ENCODE measurements at places on chromosomes 5 and 9.

GRCh38 chr5:113806904-113807303 is 293.4 kb downstream of the YTHDC2 start:
- no peak for DNase-seq

GRCh38 chr9:71647094-71647591 is 121.2 kb downstream of the CEMIP2 start:
- DNase-seq: no peak

DNA sequence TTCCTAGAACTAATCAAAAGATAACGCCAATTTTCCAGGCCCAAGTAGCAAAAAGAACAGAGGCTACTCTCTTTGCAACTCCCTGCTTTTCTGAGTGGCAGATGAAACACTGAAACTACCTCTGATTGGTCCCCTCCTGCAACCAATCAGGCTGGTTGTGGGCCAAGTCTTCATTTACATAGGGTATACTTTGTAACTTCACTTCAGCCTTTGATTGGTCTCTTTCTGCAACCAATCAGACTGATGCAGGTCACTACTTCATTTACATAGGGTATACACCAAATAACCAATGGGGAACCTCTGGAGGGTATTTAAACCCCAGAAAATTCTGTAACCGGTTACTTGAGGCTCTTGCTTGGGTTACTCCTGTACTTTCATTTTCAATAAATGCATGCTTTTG is 289.6 kb downstream of the MED10 start:
- DNase-seq: no peak

DNA sequence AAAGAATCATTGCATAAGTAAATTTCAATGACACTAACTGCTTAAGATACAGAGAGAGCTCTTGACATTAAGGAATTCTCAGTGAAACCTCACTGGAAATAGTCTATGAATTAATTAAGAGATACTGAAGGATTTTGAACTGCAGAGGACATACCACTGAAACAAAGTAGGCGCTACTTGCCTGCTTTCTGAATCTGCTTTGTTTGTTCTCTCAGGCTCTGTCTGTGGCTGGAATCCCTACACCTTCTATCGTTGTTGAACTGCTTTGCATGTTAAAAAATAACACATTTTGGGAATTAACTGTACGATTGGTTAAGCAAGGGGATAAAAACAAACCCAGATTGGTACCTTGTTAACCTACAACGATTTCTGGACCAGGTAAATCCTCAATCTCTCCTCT is 435.2 kb downstream of the PDE4D start:
- DNase-seq: no peak

DNA sequence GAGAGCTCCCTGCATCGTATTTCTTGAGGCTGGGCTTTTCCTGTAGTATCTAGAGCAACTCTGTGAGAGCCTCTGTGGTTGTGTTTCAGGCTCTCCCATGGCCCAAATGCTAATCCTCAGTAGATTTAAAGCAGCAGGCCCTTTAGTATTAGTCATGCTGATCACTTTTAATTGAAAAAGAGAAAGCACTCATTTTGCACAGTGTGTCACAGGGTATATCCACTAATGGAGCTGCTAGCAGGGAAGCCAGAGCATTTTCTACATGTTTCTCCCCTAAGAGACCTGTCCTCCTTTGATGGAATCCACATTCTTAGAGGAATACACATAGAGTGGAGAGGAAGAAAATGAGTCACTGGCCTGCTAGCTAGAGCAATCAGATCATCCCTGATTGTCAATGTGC is 348.5 kb downstream of the TMEM232 start:
- no peak for DNase-seq

DNA sequence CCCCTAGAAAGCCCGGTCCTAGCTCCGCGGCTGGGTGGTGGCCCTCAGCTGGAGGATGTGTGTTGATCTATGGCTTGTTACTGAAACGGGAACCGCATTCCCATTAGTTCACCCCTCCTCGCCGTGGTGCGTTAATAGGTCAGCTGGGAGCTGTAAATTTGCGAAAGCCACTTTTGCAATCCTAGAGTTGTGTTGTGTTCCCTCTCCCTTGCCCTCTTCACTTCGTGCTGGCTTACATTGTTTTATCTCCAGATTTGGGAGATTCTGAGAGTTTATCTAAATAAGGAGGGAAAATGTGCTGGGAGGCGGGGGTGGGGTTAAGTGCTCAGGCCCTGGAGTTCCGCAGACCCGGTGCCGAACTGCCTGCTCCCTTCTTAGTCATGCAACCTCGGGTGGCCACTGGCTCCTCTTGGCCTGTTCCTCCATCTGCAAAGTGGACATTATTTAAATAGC is 62.8 kb downstream of the HMCN2 start:
- DNase-seq: no peak

GRCh38 chr9:135281791-135282737 is 194.6 kb downstream of the OLFM1 start:
- DNase-seq: no peak

GRCh38 chr9:96156171-96156974 is 145.6 kb downstream of the HSD17B3 start:
- no peak for DNase-seq

DNA sequence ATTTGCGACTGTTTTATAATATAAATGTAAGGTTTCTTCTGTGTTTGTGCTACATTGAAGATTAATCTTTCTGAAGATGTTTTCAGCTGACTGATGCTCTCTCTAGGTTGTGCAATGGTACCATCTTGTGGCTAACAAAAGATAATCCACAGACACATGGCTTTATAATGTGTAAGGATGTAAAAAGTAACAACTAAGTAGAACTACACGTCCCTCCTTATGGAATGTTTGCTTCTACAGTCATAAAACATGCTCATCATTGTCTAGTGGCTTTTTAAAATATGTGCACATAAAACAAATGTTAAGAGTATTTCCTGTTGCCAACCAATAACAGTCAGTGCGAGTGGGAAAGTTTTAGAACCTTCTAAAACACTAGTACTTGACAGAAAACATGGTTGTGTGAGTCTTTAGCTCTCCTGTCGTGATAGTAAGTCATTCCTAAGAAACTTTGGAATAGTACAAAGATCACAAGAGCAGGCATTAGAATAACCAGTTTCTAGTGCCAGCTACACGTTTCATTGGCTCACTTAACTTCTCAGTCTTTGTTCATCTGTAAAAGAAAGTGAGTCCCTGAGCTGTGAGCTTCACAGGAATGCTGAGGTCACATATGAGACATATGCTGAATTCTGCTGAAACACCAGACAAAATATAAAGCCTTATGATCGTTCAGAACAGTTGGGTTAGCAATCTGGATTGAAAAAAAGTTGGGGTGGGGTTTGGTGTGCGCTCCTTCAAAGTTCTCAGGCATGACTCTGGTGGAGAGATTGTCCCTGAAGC is 75.7 kb upstream of the GLIS3 start:
- no peak for DNase-seq

- DNase-seq: no peak
Measured at GRCh38 chr5:10507575-10508096, 56.2 kb upstream of the ANKRD33B start.

GRCh38 chr5:118548761-118549720 is 439.3 kb downstream of the DTWD2 start:
- no peak for DNase-seq

- no peak for DNase-seq
Measured at GRCh38 chr5:53350991-53351770, 129.2 kb upstream of the FST start.

DNA sequence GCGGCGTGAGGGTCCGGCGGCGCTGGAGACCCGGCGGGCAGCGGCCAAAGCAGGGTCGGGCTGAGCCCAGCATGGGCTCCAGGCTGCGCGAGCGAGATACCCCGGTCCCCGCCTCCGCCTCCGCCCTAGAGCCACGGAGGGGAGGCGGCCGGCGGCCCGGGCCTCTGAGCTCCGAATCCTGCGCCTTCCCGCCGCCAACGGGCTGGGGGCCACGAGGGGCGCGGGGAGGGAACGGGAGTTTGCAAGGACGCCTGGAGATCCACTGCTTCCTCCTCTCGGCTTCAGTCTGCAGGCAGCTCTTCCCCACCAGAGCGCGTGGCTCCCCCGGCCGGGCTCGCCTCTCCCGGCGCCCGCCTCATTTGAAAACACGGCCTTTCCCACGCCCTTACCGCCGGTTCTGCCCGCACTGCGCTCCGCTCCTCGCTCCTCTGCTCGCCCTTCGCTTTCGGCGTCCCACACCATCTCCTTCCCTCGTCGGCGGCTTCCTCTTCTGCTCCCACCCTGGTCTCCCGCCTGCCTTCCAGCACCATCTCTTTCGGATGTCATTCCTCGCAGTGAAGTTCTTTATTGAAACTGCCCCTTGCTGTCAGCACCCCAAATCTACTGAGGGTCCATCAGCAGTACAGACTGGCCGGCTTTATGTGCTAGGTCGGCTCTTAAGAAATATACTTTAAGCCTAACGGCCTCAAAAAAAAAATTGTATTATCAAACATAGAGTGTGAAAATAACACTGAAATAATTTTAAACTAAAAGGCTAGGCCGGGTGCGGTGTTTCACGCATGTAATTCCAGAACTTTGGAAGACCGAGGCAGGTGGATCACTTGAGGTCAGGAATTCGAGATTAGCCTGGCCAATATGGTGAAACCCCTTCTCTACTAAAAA is 105.0 kb upstream of the FAM120A start:
- DNase-seq: no peak

- no peak for DNase-seq
Measured at GRCh38 chr5:980966-981365, 27.6 kb upstream of the NKD2 start.

GRCh38 chr9:121651295-121652020 is at the start of gene DAB2IP:
DAB2IP (plus strand) TSS chr9:121651634; CDS start chr9:121651776, 142 bp downstream.
- no peak for DNase-seq

DNA sequence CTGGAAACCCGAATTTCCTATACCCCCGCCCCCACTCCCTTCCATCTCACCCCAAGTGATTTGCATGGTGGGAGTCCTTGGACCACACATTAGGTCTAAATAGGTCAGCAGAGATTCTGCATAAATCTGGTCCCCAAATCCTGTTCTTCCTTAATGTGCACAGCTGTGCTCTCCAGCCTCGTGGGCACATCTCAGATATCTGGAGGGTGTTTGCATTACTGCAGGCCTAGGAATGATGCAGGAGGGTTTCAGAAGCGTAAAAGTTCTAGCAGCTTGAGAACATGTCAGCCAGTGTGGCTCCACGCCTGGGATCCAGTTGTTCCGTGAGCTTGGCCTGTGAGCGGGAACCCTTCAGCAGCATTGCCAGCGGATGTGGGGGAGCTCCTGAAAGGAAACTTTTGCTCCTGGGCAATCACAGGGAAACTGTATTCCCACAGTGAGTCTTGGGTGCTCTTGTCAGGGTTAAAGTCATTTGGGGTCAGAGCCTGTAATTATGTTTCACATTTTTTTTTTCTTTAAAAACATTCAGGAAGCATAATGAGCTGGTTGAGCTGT is 12.9 kb downstream of the ARHGAP26 start:
- no peak for DNase-seq

- no peak for DNase-seq
Measured at GRCh38 chr9:107744873-107745272, 255.3 kb upstream of the KLF4 start.

DNA sequence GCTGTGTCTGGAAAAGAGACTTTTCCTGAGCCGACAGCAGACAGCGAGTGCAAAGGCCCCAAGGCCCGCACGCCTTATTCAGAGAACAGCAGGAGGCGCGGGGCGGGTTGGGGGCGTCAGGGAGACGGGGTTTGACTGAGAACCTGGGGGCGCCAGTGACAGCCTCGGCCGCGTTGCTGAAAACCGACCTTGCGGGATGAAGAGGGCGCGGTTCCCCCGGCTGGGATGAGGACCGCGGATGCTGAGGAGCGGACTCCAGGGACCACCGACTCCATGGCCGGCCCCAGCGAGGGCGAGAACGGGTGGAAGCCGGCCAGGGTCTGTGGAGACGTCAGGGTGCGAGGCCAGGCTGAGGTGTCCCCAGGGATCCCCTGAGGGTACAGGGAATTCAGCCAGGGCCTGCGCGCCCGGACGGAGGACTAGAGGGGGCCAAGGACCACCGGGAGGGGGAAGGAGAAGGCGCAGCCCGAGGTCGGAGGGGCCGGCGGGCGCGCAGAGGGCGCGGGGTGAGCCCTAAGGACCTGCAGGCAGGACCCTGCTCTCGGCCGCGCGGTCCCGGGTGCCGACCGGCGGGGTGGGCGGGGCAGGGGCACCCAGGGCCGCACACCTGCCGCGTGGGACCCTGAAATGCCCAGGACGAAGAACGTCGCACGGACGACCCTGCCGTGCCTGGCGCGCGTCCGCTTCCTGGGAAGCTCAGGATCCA is 837 bp upstream of the AHRR start:
- no peak for DNase-seq

DNA sequence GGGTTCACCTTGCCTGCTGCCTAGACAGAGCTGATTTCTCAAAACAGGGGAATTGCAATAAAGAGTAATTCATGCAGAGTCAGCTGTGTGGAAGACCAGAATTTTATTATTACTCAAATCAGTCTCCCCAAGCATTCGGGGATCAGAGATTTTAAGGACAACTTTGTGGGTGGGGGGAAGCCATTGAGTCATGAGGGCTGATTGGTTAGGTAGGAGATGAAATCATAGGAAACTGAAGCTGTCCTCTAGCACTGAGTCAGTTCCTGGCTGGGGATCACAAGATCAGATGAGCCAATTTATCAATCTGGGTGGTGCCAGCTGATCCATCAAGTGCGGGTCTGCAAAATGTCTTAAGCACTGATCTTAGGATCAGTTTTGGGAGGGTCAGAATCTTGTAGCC is 159.1 kb upstream of the MAP1B start:
- no peak for DNase-seq

- DNase-seq: no peak
Measured at GRCh38 chr9:111180811-111181210, 142.5 kb upstream of the LPAR1 start.

DNA sequence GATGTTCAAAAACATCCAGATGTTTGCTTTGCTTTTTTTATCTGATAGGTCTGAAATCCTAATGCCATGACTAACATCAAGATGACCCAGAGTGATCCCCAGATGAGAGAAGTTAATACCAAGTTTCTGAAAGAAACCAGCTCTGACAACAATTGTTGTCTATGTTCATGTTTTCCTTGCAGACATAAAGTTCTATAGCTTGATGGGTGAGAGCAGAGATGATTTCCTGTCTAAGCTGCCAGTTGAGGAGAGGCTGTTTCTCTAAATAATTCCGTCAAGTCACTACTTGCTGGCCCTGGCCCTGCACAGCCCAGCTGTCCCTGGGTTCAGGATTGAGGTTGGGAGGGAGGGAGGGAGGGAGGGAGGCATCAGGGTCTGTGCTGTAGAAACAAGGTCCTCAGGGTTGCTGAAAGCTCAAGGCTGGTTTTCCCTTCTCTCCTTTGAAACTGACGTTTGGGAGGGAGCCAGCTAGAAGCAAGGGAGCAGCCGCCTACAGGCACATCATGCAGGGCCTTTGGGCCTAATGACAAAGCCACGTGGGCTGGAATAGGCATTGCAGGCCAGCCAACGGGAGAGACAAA is 3.9 kb downstream of the SPARC start:
- no peak for DNase-seq

GRCh38 chr5:150627731-150628545 is 12.5 kb upstream of the SYNPO start:
- DNase-seq: no peak

- no peak for DNase-seq
Measured at GRCh38 chr9:93860694-93861658, 94.2 kb downstream of the BARX1 start.

- DNase-seq: peak; percentile 32
Measured at GRCh38 chr5:150789943-150790611, 11.5 kb downstream of the SMIM3 start.

- DNase-seq: no peak
Measured at GRCh38 chr9:92097997-92098482, 17.2 kb downstream of the SPTLC1 start.
